ENCODE measurements at places on chromosomes 6 and 20.

GRCh38 chr6:163627274-163628062, 212.9 kb downstream of the QKI start:
- DNase-seq: no peak

GRCh38 chr20:41627001-41627495, 8.9 kb upstream of the CHD6 start:
- no peak for DNase-seq

DNA sequence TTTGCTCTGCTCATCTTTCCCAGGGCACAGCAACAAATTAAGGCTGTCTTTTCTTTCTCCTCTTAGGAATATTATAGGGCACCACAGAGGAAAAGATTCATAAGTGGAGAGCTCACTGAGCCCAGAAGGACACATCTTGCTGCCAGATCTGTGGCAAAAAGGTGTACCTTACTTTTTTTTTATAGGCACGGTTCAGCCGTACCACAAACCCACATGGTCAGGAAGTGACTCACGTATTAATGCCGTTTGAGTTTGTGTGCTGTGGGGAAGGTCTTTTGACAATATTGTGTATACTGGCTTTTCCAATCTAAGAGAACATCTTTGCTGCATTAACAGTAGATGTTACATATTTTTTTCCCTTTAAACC, 28.4 kb downstream of the PAQR8 start:
- DNase-seq: no peak

DNA sequence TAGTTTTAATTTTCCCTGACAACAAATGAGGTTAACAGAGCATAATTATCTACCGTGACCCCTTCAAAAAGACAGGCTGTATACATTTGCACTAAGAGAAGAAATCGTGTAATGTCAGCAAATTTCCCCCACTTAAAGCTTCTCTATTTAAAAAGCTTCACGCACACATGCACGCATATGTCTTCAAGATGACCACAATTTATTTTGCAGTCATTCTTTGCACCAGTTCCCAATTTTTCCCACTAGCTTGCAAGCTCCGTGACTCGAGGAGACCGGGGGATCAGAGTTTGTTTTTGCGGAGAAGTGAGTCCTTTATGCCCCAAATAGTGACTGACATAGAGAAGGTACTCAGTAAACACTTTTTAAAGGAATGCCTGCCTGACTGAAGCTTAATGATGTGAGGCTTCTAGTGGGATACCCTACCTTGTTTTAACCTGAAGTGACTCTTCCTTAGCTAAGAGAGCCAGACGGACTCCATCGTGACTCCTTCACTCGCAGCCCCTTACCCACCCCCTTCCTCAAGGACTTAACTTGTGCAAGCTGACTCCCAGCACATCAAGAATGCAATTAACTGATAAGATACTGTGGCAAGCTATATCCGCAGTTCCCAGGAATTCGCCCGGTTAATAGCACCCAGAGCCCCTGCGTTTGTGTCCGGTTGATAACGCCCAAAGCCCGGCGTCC, 9.3 kb upstream of the NQO2 start:
- DNase-seq: no peak

DNA sequence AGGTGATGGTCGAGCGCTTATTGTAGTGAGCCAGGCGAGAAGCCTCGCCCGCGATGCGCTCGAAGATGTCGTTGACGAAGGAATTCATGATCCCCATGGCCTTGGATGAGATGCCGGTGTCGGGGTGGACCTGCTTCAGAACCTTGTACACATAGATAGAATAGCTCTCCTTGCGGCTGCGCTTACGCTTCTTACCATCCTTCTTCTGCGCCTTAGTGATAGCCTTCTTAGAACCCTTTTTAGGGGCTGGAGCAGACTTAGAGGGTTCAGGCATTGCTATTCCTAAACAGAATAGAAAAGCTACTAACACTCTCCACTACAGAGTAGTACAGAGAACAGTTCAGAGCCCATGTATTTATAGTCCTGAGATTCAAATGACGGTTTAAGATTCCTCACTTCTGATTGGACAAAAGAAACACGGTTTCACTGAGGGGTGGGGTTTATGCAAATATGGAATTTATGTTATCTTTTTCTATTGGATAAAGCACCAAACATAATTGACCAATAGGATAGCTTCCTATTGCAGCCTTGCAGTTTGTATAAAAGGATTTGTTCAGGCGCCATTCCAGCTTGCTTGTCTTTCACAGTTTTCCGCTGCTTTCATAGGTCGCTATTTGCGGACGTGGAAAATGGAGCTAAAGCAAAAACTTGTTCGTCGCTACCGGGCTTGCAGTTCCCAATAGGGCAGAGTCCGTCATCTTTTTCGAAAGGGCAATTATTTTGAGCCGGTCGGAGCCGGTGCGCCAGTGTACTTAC, 43.7 kb upstream of the HFE start:
- no peak for DNase-seq

DNA sequence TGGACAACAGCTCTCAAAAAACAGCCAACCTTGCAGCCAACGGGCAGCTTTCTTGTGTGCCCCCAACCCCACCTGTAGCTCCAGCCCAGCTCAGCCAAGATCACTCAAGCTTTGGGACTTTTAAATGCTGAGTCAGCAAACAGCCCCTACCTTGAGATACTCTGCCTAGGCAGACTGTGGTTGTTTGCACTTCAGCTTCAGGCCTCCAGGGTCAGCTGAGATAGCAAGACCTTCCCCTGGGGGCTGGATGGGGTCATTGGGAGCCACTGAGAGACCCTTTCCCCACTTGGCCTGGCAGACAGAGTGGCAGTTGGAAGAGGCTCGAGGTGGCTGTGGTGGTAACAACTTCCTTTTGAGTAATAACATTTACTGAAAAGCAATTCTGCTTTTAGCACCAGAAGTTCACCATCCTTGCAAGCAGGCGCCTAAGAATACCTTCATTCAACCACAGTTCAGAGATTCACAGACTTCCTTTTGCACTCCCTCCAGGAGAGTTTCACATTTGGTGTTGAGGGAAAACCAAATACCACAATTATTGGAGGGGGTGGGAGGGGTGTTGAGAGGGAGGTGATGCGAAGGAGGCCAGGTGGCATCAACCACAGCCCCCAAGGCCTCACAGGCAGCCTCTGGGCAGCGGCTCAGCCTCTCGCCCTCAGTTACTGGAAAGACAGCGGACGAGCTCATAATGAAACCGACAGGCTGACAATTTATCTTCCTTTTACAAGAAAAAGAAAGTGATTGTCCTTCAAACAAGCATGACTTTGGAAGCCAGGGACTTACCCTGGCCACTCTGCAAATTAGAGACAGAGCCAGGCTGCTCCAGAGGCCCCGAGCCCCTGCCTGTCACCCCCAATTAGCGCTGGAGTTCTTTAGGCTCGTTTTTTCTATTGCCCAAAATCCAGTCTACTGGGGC, 148.1 kb downstream of the CEBPB start:
- DNase-seq: no peak

- no peak for DNase-seq
Observed at GRCh38 chr6:17482711-17483110, 89.3 kb downstream of the CAP2 start.

GRCh38 chr6:169174516-169175359, 78.9 kb downstream of the THBS2 start:
- DNase-seq: no peak

DNA sequence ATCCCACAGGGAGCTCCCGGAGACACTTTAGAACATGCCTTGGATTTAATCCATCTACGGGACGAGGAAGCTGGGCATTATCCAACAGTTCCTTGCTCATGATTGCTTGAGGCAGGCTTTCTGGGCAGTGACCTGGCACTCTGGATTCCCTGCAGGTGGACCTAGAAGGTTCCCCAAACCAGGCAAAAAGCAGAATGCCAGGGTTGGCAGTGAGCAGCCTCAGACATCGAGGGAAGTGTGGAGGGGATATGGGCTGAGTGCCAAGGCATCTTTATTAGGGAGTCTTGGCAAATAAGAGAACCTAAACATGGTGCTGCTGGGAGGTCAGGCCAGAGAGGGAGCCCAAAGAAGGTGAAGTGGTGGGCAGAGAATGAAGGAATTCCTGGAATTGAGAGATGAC, 158.5 kb downstream of the CD83 start:
- no peak for DNase-seq

DNA sequence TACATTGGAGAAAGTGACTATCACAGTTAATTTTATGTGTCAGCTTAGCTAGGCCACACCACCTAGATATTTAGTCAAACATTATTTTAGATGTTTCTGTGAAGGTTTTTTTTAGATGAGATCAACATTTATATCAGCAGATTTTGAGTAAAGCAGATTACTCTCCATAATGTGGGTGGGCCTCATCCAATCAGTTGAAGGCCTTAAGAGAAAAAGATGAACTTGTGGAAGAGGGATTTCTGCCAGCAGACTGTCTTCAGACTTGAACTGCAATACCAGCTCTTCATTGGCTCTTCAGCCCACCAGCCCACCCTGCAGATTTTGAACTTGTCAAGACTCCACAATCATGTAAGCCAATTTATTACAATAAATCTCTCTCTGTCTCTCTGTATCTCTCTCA, 25.1 kb upstream of the FBXO30 start:
- DNase-seq: no peak

DNA sequence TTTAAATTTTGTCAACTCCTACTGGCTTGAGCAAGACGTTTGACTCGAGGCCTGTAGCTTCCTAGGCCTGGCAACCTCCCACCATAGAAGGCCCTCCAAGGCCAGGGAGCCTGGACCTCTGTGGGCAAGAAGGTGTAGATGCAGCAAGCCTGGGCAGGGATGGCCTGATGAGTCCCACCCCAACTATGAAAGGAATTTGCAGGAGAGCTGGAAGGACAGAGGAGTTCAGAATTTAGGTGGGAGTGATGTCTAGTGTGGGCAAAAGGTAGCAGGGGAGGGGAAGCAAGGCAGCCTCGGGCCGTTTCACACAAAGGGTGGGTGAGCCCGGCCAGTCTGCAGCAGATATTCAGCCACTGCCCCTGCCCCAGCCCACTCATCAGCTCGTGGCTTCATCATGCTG, 245.2 kb downstream of the CDH26 start:
- DNase-seq: no peak

GRCh38 chr6:33977606-33978411, 168.1 kb downstream of the GRM4 start:
- DNase-seq: no peak

DNA sequence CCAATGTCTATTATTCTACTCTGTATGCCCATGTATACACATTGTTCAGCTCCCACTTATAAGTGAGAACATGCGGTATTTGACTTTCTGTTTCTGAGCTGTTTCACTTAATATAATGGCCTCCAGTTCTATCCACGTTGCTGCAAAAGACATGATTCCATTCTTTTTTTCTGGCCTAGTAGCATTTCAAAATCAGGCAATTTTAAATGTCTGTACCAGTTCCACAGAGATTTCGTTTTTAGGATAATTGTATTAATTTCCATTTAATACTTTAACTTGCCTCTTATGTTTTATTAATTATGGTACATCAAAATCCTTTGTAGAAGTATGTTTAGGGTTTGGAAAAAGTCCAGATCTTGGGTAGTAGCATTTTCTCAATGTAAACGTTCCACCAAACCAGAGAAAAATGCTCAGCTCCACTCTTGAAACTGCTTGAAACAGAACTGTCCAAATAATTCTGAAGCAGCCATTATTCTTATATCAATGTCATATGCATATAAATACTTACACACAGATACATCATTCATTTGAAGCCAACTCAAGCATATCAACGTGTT, 42.6 kb upstream of the PLEKHG1 start:
- DNase-seq: no peak

DNA sequence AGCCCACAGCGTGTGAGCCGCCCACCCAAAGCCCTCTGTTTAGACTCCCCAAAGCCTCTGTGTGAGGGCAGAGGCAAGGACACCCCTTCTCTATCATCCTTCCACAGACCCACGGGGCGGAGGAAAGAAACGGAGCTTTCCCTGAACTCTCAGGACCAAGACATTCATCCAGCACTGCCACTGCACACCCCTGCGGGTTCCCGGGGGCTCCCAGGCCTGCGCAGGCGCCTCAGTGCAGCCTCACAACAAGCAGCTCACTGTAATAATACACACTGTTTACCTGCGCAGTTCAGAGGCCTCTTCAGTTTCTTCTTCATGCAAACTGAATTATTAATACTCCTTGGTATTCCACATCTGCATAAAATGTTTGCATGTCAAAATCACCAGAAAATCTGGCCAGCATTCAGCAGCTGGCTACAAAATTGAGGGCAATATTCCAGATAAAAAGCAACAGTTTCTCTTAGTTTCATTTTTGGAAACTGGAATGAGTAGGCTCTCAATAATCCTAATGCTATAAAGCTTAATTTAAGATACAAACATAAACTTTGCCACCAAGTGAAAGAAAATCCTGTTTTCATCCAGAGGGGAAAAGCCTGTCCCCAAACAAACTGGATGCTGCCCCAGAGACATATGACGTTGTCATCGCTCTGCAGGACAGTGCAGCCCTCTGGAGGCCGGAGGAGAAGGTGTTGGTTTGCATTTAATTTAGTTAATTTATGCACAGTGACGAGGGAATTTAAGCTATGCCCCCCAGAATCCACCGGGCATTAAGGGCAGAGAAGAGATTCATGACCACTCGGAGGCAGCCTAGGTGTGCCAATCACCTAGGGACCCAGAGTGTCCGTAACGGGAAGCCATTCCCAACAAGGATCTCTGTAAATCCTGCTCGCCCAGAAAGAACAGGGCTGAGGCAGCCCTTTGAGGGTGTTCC, 45.3 kb downstream of the NINL start:
- DNase-seq: no peak

GRCh38 chr6:52457096-52457495, 37.0 kb downstream of the EFHC1 start:
- no peak for DNase-seq

GRCh38 chr6:31397901-31398525, 5.4 kb upstream of the MICA start:
- DNase-seq: no peak

DNA sequence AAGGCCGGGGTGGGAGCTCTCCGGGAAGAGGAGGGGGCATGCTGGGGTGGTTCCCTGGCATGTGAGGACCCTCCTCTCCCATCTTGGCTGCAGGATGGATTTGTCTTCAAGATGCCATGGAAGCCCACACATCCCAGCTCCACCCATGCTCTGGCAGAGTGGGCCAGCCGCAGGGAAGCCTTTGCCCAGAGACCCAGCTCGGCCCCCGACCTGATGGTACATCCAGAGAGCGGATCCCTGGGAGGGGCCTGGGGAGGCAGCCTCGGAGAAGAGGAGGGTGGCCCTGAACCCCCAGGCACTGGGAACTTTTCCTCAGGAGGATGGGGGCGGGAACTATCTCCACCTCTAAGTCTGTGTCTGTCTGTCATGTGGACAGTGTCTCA, 4.8 kb downstream of the CDC25B start:
- DNase-seq: no peak

DNA sequence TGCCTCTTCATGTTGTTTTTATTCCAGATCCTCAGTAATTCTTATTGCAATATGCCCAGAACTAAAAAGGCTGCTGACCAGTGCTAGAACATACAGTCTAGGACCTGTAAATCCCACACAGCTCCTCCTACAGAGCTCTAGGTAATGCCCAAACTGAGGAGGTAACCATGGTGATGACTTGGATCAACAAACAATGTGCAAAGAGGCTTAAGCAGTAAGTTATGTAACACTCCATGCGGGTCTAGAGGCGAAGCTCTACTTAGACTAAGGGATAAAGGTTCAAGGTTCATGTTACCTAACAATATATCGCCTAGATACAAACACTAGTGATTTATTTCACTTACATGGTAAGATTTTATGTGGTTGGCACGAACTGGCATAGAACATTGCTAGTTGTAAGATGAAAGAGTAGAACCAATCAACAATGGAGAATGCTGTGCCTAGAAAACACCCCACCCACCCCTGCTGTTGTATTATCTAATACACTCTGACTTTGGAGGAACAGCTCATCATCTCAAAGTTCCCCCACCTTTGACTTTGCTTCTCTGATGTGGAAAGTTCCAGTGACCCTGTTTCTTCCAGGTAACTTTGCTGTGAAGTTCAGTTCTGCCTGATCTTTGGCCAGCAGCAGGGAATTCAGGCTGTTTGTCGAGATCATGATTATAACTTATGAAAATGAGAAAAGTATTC, 242.4 kb downstream of the ALDH8A1 start:
- DNase-seq: no peak

Measured in Panc1 (cell line).